ENCODE measurements at places on chromosomes 11 and 22. TPM values are rescaled to one million over a fixed set of nuclear protein-coding genes. Genes with fewer than 3 reads are reported as not detected.

BMAL1 gene
- polyA plus RNA-seq = 11.2 TPM

GAS2 gene
- 9.6 TPM for polyA plus RNA-seq

DNAJB13 gene
- polyA plus RNA-seq = 5.4 TPM

OR56A5 gene
- polyA plus RNA-seq = not detected

LRRC55 gene
- polyA plus RNA-seq = 4.9 TPM

Measured in left renal cortex interstitium (tissue), 4 donors.